Keratinocyte (primary cell): ENCODE measurements at places on chromosomes 2 and 18.
A peak's percentile ranks its signal among the peaks of the same experiment; 100 is the strongest.

DNA sequence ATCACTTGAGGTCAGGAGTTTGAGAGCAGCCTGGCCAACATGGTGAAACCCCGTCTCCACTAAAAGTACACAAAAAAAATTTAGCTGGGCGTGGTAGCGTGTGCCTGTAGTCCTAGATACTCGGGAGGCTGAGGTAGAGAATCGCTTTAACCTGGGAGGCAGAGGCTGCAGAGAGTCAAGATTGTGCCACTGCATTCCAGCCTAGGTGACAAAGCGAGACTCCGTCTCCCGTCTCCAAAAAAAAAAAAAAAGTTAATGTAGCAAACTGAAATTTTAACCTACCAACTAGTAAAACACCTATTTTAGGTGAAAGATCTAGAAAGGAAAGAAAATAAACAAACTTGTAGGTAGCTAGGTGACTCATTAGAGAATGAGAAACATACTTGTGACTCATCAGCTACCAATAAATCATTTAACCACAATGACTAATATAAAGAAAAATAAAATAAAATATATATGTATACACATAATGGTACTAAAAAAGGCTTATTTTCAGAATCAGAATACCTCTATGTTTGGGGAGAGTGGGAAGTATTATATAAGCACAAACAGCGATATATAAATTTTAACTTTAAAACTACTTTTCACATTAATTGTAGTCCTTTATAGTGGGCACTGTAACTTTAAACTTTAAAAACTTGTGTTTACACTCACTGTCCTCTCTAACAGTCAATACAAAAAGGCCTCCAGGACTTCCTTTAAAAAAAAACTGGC lies 36.6 kb downstream of the DARS1 start:
- peak; percentile 53 for DNase-seq

DNA sequence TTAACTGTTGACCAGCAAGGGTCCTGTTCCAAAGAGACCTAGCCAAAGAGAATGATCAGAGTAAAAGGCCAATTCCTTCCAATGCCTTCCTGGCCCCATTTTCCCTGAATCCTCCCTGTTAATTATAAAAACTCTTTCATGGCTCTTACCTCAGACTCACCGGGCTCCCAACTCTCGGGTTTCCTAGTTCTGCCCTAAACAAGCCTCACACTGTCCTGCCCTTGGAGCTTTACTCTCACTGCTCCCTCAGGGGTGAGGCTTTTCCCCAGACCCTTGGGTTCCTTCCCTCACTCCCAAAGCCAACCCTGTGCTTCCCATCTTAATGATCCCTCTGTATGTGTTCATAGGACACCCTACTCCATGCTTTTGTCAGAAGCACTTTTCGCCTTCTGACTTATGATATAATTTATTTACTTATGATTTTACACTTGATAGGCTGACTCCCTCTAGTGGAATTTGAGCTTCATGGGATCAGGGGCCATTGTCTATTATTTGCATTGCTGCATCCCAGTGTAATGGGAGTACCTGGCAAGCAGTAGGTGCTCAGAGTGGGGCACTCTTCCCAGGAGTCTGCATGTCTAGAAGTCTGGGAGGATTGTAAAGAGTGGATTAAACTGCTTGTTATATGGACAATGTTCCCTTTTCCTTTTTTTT lies 29.9 kb upstream of the ZNG1B start:
- DNase-seq, result no peak

DNA sequence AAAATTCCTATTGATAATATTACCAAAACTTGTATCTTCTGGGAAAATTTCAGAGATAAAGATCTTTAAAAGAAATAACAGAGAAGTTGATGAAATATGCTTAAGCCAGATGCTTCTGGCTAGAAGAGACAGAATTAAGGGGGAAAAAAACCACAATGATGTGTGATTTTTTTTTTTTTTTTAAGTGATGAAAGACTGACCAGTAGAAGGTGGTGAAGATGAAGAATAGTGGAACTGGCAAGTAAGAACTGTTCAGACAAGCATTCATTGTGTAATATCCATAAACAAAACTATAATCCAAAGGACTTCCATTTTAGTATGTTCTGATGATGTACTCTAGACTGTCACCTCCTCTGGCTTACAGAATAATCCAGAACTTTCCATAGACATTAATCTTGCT lies 89.8 kb downstream of the INO80D start:
- no peak for DNase-seq

- no peak for DNase-seq
Measured at GRCh38 chr2:18901242-18901641, 311.9 kb upstream of the NT5C1B start.

GRCh38 chr18:74577019-74577418 lies 20.7 kb upstream of the ZNF407 start:
- no peak for DNase-seq

DNA sequence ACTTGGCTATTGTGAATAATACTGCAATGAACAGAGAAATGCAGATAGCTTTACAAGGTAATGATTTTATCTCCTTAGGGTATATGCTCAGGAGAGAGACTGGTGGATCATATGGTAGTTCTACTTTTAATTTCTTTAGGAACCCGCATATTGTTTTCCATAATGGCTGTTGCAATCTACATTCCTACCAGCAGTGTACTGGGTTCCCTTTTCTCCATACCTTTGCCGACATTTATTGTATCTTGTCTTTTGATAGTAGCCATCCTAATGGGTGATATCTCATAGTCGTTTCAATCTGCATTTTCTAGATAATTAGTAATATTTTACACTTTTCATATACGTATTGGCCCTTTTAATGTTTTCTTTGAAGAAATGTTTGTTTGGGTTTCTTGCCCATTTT lies 702.9 kb upstream of the ACVR2A start:
- no peak for DNase-seq

DNA sequence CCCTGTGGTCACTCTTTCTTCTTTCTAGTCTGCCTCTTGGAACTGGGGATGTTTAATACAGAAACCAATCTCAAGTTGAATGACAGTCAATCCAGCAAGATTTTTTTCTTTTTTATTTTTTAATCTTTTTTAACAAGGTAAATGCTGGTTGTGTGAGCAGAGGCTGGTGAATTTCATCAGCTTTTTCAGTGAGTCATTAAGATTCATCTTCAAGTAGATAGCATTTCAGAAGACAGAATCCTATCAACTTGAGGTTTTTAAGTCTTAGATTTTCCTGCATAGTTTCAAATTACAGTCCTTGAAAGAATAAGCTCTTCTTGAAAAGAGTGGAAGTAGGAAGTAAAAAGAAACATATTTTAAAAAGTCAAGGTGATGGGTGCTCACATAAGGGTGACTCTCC lies 12.4 kb downstream of the SLC8A1 start:
- no peak for DNase-seq

GRCh38 chr2:50606860-50607259 lies 425.1 kb downstream of the NRXN1 start:
- no peak for DNase-seq

- DNase-seq, result no peak
Measured at GRCh38 chr2:69311024-69311416, 76.0 kb downstream of the GFPT1 start.

GRCh38 chr2:26597197-26597596 lies 44.0 kb downstream of the CIB4 start:
- DNase-seq, result no peak

DNA sequence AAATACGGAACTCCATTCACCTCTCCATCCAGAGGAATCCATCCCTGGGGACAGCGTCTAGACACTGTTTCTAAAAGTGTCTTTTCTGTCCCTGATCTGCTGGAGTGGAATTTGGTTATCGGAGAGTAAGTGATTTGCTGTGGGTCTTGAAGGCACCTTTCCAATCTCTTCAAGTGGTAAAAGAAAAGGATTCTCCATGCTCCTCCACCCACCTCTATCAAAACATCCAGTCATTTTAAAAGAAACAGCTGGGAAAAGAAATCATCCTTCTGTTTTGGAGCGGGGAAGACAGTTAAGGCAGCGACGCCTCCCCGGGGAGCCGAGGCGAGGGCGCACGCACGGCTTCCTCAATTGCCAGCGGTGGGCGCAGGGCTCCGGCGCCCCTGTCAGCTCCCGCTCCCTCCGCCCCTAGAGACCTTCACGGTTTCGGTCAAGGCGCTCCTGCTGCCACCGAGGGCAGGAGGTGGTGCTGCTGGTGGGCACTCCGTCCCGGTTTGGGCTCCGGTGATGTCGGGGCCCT lies 547 bp downstream of the SLC35F5 start:
- no peak for DNase-seq

DNA sequence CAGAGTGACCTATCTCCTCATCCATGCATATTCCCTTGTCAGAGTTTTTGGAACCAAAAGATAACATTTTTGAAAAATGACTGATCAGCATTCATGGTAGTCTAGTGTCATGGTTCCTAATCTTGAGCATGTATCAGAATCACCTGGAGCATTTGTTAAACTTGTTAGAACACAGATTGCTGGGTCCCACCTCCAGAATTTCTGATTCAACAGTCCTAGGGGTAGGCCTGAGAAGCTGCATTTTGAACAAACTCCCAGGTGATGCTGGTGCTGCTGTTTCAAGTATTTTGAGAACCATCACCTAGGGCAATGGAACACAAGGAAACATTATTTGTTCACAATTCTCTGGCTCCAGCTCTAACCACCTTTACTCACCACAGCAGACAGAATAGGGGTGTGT lies 21.0 kb downstream of the TMEM200C start:
- no peak for DNase-seq
